Activated T-helper 2 cell treated with anti-CD3 and anti-CD28 coated beads, Interferon-gamma antibody, Interleukin-2, Interleukin-4, amounts not matched to agents 10 μg/mL and 5 μg/mL and 100 μg/mL, durations not matched to agents 14 hours and 24 hours and 36 hours (primary cell): ENCODE measurements at places on chromosomes 5 and 9. TPM values are rescaled to one million over a fixed set of nuclear protein-coding genes. Genes with fewer than 3 reads are reported as not detected.

DNA sequence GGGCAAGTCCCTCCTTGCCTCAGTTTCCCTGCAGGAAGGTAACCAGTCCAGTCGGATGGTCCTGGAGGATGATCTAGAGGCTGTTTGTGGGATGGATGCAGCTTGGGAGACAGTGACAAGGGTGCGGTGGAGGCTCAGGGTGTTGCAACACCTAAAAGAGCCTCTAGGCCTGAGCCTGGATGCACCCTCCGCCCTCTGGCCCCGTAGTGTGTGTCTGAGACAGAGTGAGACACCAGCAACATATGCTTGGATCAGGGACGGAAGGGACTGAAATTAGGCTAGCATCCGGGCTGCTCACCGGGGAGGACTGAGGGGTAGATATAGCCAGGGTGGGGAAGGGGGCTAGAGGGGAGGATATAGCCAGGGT lies 1.1 kb downstream of the CRAT start:
- no peak for DNase-seq

GRCh38 chr9:84436386-84437109 lies 96.0 kb upstream of the SLC28A3 start:
- no peak for DNase-seq

DNA sequence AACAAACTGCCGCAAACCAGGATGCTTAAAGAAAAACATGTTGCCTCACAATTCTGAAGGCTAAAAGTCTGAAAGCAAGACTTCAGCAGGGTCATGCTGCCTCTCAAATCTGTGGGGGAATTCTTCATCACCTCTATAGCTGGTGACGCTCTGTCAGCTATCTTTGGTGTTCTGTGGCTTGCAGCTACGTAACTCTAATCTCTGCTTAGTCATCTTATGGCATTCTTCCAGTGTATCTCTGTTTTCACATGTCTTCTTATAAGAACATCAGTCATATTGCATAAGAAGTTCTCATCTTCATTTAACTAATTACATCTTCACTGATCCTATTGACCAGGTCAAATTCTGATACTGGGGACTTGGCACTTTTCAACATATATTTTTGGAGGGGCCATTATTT lies 243.0 kb downstream of the CDH10 start:
- DNase-seq = no peak

GRCh38 chr9:133971981-133972941 lies 19.9 kb downstream of the VAV2 start:
- DNase-seq = no peak

The ETF1 gene
- total RNA-seq = 169 and 170 TPM in 2 replicates
